ENCODE measurements at places on chromosomes 4 and X.

DNA sequence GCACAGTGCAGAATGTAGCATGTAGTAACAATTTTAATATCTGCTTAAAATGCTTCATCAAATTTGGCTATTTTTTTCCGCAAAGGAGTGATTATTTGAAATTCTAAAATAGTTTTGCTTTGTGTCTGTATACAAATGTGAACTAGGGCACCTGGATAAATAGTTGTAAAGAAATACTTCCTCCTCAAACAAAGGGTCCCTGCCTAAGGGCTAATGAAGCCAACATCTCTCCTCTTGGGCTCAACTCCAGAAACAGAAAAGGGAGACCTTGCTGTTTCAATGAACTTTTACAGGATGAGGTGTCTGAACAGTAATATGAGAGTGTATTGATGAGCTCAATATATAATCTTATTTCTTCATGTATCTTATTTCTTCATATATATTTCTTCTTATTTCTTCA, 30.8 kb upstream of the SCOC start:
- no peak for DNase-seq

GRCh38 chr4:148795156-148795864, 353.1 kb upstream of the NR3C2 start:
- no peak for DNase-seq

DNA sequence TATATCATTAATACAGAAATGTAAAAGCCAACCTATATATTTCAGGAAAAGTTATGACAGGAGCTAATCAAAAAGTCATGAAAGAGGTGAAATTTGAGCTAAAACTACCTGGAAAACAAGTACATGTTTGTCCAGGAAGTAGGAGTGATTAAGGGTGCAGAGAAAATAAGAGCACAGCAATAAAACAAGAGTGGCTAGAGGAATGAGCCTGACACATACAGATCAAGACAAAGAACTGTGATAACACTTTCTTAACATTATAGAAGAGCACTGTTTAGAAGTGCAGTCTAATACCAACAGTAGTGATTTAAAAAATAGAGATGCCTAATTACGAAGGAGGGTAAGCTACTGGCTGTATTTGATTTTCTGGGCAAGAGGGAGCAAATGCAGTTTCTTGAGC, 125.1 kb downstream of the WDFY3 start:
- DNase-seq: no peak

- no peak for DNase-seq
Observed at GRCh38 chr4:4974727-4975126, 44.5 kb downstream of the CYTL1 start.

GRCh38 chrX:73916931-73917667, 354.1 kb downstream of the CHIC1 start:
- DNase-seq: no peak

- no peak for DNase-seq
Observed at GRCh38 chr4:176794651-176795050, 1.9 kb upstream of the VEGFC start.

- DNase-seq: no peak
Observed at GRCh38 chrX:72330131-72330530, 24.4 kb upstream of the CITED1 start.

DNA sequence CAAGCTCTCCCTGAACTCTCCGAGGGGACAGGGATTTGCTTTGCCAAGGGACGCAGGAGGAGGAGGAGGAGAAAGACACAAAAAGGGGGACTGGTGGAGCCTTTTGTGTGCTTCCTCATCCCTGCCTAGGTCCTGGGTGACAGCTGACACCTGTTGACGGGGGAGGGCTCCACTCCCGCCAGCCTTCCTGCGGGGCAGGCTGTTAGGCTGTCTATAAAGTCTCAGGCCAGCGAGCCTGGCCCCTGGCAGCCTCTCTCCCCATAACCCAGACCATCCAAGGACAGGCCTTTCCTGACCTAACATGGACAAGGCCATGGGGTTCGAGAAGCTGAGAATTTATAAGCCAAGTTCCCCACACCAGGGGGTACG, 832 bp upstream of the EVC2 start:
- no peak for DNase-seq

All from hematopoietic multipotent progenitor cell (in vitro differentiated cells).